ENCODE measurements at places on chromosomes 5 and 9. TPM values are rescaled to one million over a fixed set of nuclear protein-coding genes. Genes with fewer than 3 reads are reported as not detected.

- DNase-seq: no peak
These were observed 104.8 kb upstream of the CPEB4 start for GRCh38 chr5:173783371-173783770.

- no peak for DNase-seq
These were observed 19.6 kb downstream of the PRUNE2 start for GRCh38 chr9:76886318-76886717.

- no peak for DNase-seq
These were observed 910 bp downstream of the TRIM14 start for GRCh38 chr9:98117984-98118639.

Gene GPR151
- total RNA-seq: not detected

- no peak for DNase-seq
These were observed 13.1 kb upstream of the INSYN2B start for GRCh38 chr5:169993485-169993790.

Gene IL5
- not detected for total RNA-seq

DNA sequence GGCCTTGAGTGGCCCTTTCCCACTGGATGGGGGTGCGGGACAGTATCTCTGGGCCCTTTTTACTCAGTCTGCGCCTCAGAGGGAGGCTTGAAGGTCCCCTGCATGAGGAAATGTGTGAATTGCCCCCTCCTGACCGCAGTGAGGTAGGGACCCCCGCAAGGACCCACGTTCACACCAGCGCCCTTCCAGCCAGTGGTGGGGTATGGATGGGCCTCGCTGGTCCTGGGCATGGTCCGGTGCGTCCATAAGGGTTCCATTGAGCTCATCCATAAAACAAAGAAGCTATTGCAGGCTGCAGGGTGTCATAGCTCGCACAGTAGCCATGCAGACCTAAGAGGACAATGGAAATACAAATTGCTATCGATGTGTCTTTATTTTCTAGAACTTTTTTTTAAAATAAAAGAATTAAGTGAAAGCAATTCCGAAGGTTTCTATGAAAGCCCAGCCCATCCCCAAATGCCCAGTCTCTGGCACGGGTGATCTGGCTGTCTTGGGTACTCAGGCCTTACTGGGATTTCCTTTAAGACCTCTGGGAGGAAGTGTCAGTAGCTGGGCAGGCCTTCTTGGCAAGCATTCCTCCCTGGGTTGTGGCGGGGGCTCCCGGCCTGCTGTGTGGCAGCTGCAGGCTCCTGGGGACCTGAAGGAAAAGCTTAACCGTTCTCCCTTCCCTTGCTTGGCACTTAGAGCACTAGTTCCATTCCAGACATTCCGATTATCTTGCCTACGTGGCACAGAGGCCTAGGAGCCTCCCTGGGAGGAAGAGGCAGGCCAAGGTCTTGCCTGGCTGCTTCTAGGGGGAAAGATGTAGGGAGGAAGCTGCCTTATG lies 1.5 kb upstream of the SEMA5A start:
- DNase-seq: peak; percentile 35

DNA sequence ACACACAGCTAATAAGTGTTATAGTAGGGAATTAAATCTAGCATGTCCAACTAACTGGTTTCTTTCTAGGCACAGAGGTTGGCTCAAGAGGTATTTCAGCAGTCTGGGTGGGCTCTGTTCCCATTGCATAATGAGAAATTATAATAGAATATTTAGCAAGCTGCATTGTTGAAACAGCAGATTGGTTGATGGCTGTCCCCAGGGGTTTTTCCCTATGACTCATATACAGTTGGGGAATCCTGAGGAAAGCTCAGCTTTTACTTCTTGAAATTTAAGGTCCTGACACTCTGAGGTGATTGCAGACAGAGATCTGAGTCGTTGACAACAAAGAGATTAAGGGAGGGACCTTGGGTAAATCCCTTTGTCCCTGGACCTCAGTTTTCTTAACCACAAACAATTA lies 38.3 kb upstream of the TNFSF8 start:
- no peak for DNase-seq

DNA sequence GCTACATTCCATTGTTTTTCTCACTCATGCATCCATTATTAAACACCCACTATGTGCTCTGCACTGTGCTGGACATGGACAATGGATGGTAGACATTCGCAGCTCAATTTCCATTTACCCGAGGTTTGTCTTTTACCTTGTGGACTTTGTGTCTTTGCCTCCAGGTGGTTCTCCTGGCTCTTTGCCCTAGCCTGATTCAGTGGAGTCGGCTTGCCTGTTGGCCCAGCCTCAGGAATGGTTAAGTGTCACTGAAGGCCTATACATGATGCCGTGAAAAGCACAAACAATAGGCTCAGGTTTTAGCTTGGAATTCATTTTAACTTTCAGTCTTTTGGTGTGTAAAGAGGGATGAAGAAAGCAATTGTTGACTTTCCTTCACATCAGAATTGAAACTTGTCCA lies 16.5 kb upstream of the DMRT3 start:
- DNase-seq: peak; percentile 39

DNA sequence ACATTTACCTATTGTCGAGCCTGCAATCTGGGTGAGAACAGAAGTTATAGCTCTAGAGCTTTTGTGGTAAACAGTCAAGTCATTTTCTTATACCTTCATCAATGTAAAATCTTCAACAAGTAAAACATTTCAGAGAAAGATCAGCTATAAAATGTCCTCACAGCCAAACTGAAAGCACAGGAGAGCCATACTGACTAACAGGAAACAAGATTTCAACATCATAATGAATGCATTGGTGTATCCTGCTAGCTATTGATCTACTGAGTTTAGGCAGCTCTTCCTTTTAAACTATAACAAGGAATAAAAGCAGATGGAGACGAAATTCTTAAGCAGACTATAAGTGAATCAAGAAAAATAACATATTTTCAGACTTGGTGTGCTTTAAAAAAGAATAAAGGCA lies 1522.9 kb upstream of the WWC1 start:
- DNase-seq: no peak

Gene OCLN
- total RNA-seq: 107 TPM

GRCh38 chr9:34510497-34511468 lies 12.0 kb downstream of the ENHO start:
- no peak for DNase-seq

DNA sequence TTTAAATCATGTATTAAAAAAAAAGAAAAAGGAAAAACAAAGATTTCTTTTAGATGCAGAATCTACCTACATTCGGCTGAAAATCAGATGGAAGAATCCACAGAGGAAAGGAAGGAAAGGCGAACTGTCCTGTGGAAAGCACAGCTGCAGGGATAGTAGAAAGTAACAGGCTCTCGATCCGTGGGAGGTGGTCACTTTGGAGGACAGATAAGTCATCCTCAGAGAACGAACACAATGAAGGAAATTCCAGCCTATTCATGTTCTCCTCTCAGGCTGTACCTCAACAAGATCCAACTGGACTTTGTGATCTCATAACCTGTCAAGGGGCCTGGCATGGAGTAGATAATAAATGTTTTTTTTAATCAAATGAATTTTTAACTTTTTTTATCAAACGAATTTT lies 72.8 kb downstream of the NR6A1 start:
- no peak for DNase-seq

GRCh38 chr5:27021471-27021870 lies 16.9 kb downstream of the CDH9 start:
- DNase-seq: no peak

Gene ORM2
- 3.1 TPM for total RNA-seq

- DNase-seq: peak; percentile 25
These were observed 38.7 kb downstream of the TSTD2 start for GRCh38 chr9:97594381-97594921.

Gene SURF6
- total RNA-seq: 5.8 TPM

Gene LHX2
- total RNA-seq: not detected

Gene DMRTA1
- total RNA-seq: 1.2 TPM

Gene RGS7BP
- 0.35 TPM for total RNA-seq

DNA sequence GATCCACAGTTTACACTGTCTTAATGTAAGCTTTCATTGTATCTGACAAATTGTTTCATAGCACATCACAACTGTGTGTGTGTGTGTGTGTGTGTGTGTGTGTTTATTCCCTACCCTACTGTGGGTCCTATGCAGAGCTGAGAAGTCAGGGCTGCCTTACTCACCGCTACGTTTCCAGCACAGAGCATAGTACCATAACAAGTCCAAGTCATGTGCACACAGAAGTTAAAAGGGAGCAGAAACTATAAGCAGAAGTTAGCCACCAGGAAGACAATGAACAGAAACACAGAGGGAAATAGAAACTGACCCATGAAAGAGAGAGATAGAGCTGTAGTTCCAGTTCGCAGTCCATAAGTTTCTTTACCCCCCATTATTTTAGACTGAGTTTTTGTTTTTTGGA lies 38.2 kb upstream of the DMXL1 start:
- no peak for DNase-seq

Gene MYO10
- 37.0 TPM for total RNA-seq

Gene EGFLAM
- total RNA-seq: 1.2 TPM

- peak; percentile 96 for DNase-seq
These were observed 4.4 kb upstream of the RAPGEF1 start for GRCh38 chr9:131744171-131744719.

DNA sequence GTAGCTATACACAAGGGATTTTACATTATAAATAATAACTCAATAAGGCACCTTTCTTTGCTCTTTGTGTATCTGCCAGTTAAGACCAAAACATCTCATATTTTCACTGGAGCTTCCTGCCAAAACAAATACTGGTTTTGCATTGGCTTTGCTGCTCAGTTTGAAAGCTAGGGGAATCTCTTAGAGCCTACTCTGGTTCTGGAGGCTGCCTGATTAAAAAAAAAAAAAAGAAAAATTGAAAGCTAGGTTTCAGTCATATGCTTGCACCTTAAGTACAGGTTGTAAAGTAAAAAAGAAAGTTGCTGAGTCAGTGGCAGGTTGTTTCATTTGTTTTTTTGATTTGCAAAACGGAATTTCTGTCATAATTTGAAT lies 2.3 kb downstream of the DENND4C start:
- DNase-seq: no peak
